Activated CD4-positive, alpha-beta T cell treated with anti-CD3 and anti-CD28 coated beads for 1 hour (primary cell): ENCODE measurements at places on chromosomes 5 and 9.

DNA sequence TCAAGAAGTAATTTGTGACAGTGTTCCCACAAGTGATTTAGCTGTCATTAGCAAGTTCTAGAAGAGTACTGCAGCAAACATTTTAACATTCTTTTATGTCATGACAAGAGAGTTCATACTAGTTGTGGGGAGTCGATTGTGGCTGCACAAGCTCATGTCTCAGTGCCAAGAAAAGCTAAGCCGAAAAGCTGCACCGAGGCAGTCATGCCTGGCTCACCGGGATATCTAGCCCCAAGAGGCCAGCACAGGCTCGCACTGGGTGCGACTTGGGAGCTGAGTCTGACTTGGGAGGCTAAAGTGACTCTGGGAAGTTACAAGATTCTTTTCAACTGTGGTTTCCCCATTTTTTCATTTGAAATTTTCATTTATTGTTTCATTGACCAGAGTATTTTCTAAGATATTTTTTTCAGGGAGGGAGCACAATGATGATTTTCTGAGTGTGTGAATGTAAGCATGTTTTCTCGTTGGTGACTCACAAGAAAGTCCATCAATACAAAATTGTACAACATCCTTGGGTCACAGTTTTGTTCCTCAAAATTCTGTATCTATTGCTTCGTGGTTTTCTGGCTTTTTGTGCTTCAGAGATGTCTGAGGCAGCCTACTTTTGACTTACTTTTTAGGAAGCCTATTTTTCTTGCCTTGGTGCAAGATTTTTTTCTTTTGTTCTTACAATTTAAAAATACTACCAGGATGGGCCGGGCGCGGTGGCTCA lies 18.7 kb downstream of the CAST start:
- DNase-seq = no peak

GRCh38 chr5:1633605-1634336 lies 110.0 kb upstream of the LPCAT1 start:
- peak; percentile 47 for DNase-seq

DNA sequence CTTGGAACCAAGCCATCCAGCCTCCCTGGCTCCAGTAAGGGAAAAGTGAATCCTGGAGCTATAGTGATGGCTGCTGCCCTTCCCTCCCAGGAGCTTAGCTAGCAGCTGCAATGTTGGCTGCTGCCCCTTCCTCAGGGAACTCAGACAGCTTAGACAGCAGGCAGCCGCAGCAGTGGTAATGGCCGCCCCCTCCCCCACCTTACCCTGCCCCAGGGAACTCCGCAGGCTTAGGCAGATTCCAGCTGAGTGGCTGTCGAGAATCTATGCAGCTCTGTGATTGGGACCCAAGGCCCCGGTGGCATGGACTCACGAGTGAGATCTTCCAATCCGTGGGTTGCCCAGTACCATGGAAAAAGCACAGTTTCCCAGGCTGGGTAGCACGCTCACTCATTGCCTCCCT lies 378.6 kb downstream of the NNT start:
- DNase-seq = no peak

- no peak for DNase-seq
Measured at GRCh38 chr9:2461892-2462291, 159.7 kb upstream of the VLDLR start.

DNA sequence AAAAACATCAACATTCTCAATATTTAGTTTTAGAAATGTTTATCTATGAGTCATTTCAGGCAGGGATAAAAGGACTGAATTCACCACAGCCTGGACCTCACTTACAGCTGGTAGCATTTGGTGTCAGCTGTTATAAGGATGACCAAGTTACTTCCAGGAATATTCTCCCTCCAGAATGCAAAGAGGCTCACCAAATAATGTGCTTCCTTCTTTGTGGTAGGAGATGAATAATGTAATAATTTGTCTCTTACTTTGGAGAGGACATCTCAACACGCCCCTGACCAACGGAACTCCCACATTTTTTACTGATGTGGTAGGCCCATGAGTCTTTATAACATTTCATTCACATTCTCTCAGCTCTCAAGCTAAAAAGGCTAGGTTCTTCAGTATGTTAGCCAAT lies 825.9 kb upstream of the GRAMD2B start:
- no peak for DNase-seq

DNA sequence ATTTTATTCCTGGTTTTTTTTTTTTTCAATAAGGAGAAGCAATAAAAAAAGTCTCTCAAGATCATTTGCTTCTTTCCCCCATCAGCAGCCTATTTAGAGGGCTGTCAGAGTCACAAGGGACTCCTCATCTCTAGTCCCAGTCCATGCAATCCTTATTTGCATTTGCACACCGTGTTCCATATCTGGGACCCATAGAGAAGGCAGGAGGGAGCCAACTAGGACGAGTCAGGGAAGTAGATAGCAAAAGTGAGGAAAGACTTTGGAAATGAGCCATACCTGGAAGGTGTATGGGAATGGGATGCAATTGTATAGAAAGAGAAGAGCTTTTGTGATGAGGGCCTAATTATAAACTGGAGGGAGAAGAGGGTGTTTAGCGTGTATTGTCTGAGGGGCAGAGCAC lies 160.0 kb downstream of the PIK3R1 start:
- no peak for DNase-seq

GRCh38 chr5:136619556-136619955 lies 254.2 kb upstream of the TRPC7 start:
- DNase-seq = no peak

DNA sequence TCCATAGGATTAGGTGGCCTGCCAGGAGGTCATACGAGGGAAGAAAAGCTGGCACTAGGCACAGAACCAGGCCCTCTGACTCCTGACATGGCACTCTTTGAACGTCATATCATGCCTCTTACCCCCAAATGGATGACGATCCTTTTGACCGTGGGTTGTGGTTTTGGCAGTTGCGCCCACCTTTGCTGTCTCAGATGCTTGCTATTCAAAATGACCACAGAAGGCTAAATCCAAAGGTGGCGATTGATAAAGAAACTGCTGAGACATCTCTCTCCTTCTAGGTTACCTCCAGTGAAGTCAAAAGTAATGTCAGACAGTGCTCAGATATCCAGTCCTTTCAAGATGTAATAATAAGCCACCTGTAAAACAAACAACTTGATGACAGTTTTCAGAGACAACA lies 385.0 kb downstream of the EFNA5 start:
- DNase-seq = no peak

GRCh38 chr9:121463026-121463807 lies 36.4 kb downstream of the GGTA1 start:
- no peak for DNase-seq

DNA sequence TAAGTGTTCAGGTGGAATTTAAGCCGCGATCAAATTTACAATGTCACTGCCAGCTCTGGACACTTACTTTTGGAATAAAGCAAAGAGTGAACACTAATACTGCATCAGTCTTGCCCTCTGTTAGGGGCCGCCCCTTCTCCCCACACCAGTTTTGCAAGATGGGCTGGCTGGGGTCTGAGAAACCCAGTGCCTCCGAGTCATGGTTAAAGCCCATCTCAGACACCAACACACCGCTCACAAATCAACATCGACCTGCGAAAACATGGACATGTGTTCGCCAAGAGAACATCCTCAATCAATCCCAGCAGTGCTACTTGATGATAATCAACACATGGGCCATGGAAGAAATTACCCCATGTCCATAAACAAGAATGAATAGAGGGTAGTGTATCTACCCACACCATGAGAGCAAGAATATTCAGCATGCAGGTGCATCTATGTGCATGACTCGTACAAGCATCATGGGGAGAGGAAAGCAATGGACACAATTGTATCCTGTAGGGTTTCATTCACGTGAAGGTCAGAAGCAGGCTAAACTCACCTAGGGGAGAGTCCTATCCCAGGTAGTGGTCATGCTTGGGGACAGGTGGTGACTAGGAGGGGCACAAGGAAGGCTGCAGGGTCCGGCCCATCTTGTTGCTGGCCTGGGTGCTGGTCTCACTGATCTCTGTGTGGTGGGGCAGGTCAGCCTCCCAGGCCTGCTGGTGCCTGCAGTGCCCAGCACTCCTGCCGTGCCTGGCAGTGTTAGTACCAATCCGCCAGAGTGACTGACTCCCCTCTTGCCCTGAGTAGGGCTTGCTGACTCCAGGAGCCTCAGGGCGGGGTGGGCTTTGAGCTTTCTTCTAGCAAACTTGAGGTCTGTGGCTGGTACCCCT lies 5.0 kb downstream of the S1PR3 start:
- no peak for DNase-seq

- no peak for DNase-seq
Measured at GRCh38 chr5:9245071-9245470, 300.8 kb downstream of the SEMA5A start.
